ENCODE measurements at places on chromosomes 3 and 15.
A peak's percentile ranks its signal among the peaks of the same experiment; 100 is the strongest.

GRCh38 chr15:87675271-87675670 lies 581.3 kb downstream of the NTRK3 start:
- no peak for DNase-seq

DNA sequence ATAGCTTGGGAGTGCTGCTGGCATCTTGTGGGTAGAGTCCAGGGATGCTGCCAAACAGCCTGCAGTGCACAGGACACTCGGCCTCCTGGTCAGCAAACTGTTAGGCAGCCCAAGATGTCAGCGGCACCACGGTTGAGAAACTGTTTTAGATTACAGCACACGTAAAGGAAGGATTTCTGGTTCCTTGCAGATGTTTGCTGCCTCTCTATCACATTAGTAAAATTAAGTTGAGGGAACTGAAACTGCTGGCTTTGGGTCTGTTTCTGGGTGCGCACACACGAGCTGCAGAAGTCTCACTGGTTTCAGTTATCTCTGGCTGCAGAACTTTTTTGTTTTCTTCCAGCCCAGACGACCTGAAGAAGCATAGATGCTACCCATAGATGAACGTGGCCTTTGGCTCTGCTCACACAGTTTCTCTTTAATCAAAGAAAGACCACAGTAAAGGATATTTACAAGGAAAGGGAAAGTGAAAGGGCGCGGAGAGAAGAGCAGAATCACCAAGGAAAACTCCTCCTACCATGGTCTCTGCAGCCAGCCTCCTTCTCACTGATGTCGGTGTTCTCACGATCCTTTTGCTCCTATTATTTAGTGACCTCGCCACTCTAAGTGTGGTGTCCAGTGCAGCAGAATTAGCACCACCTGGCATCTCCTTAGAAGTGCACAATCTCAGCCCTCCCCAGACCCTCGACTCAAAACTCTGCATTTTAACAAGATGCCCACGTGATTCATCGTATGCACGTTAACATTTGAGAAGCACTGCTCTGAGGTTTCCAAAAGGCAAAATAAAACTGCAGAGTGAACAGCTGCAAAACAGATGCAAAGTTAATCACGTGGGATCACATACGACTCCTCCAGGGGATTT lies 50.6 kb upstream of the AKAP13 start:
- no peak for DNase-seq

GRCh38 chr3:160801386-160802118 lies 45.5 kb downstream of the PPM1L start:
- DNase-seq: no peak

DNA sequence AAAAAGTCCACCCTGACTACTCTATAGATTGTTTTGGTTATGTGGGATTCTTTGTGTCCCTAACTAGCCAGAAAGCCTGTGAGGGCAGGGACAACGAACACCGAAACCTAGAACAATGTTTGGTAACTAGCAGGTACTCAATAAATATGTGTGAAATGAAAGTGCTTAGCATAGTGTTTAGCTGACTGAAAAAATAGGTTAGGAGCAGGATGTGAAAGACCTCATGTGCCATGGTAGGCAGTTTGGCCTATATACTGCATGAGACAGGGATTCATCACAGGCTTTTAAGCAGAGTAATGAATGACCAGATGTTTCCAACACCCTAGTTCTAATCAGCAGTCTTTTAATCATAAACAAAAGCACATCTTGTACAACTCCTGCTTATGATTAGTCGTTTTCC lies 64.2 kb downstream of the MYO5A start:
- no peak for DNase-seq

- no peak for DNase-seq
Measured at GRCh38 chr3:58375254-58375653, 42.6 kb downstream of the PXK start.

GRCh38 chr3:156790156-156790555 lies 36.0 kb upstream of the LEKR1 start:
- no peak for DNase-seq

DNA sequence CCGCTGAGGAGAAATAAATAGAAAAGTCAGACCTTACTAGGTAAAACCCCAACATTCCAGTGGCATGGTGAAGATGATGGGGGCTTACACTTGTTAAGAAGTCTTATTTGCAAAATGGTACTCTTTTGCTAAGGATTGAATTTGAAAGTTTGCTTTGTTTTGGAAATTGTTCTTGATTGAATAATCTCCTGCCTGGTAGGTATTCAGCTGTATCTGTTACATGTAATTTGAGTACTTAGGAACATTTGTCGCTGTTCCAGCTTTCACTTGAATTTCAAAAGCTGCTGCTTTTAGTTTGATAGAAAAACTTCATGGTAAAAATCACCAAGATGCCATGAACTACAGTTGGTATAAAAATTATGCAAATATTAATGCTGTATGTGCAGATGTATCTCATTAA lies 44.6 kb downstream of the TFG start:
- no peak for DNase-seq

- DNase-seq: no peak
Measured at GRCh38 chr3:150114273-150114672, 143.6 kb upstream of the PFN2 start.

GRCh38 chr15:100230784-100231183 lies 111.0 kb downstream of the ADAMTS17 start:
- DNase-seq: no peak

DNA sequence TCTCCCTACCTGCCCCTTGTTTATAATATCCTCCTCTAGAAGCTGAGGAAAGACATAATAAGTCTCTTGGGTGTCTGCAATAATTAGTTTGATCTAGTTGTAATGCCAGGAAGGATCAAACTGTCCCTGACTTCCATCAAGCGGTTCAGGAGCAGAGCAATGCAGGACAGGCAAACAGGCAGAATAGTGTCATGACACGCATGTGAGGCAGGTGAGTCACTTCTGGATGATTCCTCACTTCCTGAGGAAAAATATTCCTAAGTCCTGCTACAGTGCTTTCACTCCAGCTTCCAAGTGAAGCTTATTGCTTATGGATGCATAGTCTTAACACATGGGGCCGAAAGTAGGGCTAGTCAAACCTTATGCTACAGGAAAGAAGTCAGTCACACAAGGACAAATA lies 85.8 kb downstream of the GREM1 start:
- no peak for DNase-seq

- DNase-seq: no peak
Measured at GRCh38 chr15:76337059-76337695, 604 bp downstream of the ISL2 start.

DNA sequence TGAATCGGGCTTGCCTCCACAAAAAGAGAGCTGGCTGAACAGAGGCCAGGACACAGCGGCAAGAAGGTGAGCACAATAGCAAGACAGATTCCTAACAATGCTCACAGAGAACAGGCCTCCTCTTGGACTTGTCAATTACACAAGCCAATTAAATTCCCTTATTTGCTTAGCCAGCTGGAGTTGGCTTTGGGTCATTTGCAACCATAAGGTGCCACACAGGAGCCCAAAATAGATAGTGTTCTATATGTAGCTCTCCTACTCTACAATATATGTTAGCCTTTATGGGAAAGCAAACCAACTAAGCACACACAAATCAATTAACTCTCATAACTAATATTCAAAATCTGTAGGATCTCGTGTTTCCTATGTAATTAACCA lies 335.6 kb downstream of the FOXP1 start:
- no peak for DNase-seq

DNA sequence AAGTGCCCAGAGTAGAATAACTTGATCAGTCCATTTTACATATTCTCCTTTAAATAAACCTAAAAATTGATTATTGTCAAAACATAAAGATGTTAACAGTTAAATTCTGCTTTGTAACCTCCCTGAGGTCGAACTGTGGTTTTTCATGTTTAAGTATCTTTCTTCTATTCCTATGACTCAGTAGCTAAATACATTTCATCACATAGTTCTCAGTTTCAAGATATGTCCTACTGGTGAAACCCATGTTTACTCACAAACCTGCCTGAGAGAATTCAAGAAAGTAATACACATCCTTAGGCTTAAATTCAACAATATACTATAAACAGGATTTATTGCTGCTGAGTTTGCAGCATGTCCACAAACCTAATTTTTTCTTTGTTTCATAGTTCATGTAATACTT lies 692.9 kb downstream of the ZPLD1 start:
- DNase-seq: no peak

- DNase-seq: no peak
Measured at GRCh38 chr15:98412852-98413251, 235.5 kb upstream of the IGF1R start.

DNA sequence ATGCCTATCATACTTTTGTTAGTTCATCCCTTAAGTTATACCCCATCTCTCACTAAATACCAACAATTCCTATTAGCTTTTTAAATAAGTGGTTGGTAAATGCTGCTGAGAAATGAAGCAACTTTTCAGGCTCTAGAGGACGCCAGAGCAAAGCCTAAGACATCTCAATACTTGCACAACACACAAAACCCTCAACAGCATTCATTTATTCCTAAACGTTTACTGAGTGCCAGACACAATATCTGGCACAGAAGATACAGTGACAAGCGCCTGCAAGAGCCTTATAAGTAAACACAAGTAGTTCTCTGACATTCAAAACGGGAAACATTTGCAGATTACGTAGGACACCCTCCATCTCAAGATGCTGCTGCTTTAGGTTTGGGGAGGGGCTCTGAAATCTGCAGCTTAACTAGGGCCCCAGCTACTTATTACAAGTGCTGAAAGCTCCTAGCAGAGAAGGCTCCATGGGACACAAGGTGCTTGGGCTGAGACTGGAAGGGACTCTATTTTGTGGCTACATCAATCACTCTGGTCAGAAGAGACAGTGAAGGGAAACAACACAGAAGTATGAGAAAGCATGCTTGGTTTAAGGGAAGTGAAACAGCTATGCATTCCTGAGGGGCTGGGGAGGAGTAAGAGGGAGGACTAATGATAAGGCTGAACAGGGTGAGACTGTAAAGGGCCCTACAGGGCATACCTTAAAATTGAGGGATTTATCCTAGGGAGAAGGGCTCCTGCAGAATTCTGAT lies 311.3 kb downstream of the PLCL2 start:
- DNase-seq: no peak

DNA sequence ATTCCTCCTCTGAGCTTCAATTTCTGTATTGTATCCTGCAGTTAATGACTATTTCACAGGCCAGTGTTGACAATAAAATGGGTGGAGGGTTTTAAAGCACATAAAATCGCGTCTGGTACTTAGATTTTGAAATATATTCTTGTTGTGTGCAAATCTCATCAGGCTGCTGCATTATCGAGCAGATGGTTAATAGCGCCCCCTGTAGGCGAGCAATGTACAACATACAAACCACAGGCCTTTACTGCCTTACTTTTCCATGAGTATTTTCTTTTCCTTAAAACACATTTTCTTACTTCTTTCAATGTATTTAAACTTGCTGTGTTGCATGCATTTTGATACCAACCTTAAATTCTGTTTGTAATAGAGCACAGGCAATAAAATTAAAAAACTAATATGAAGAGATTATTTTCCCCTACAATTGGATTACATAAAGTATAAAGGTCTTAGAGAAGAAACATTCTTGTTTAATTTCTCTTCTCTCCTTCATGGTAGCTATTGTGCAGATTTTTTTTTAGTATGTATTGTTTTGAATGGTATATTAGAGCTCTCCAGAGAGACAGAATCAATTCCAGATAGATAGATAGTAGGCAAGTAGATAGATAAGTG lies 608.4 kb downstream of the CADM2 start:
- peak; percentile 66 for DNase-seq

DNA sequence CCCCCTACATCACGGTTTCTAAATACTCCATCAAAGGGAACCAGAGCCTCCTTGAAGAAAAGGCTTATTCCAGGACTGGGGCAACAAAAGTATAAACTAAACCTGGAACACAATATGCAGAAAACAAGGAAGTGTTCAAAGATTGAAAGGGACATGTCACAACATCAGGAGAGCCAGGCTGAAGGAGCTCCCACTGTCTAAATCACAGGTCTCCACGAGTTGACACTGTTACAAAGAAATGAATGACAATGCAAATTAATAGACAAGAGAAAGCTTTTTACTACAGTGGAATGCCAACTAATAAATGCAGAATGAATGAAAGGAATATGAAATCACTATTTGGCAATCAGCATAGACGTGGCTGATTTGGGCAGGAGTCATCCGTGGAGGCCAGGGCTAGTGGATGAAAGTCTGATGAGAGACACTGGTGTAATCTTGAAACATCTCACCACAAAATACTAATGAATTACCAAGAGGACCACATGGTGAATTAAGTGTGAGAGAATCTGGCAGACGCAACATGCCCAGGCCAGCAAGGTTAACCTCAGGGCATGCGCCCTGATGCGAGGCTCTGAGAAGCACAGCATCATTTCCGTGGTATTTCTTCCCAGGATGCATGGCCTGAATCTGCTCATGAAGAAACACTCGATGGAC lies 123.8 kb upstream of the TJP1 start:
- DNase-seq: no peak

DNA sequence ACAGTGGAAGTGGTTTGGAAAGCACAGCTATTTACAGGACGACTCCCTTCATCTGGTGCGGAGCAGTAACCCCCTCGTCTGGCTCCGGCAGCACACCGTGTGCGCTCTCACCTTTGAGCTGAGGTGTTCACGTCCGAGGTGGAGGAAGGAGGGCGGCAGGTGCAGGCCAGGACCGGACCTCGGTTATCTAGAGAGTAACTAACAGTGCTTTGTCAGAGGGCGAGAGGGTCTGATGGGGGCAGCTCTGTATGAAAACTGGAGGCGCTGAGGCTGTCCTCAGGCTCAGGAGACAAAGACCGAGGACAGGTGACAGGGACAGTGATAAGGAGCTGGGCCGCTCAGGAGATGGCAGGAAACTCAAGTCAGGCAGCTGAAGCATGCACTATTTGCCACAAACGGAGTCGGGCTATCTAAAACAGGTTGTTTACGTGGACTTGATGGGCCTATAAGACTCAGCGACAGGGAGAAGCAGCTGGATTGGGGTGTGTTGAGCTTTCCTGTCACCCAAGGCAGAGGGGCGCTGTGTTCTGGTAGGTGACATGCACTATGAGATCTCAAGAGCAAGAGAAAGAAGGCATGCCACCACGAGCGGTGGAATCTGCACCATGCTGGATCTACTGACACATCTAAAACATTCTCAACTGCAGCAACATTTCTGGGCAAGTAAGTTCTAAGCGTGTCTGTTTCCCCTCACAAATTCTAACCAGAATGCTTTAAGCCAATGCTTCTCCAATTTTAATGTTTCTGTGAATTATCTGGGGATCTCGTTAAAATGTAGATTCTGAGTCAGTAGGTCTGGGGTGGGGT lies 155.2 kb downstream of the XXYLT1 start:
- no peak for DNase-seq

GRCh38 chr3:58274027-58274614 lies 31.9 kb upstream of the RPP14 start:
- no peak for DNase-seq

- no peak for DNase-seq
Measured at GRCh38 chr3:111284503-111285183, 213.0 kb downstream of the NECTIN3 start.

GRCh38 chr15:84953726-84954125 lies 27.9 kb upstream of the PDE8A start:
- DNase-seq: no peak

DNA sequence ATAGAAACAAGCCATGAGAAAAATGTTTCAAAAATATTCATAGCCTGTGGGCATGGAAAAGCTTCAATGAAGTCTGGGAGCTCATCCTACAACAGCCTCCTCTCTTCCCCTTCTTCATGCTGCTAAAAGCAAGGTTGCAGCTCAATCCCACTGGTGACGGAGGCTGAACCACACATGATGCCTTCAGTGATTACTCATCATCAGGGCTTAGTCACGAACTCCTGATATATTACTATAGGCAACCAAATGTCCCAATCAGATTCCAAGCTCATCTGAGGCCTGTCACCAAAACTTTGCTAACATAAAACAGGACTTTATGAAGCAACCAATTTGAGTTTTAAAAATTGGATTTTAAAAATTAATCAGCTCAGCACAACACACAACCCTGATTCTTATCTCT lies 24.0 kb upstream of the SLC24A5 start:
- DNase-seq: no peak

All from posterior cingulate gyrus (tissue), 11 donors.